ENCODE measurements at places on chromosomes 2 and 18.

- DNase-seq = no peak
Measured at GRCh38 chr2:103355287-103355686, 593.5 kb downstream of the TMEM182 start.

DNA sequence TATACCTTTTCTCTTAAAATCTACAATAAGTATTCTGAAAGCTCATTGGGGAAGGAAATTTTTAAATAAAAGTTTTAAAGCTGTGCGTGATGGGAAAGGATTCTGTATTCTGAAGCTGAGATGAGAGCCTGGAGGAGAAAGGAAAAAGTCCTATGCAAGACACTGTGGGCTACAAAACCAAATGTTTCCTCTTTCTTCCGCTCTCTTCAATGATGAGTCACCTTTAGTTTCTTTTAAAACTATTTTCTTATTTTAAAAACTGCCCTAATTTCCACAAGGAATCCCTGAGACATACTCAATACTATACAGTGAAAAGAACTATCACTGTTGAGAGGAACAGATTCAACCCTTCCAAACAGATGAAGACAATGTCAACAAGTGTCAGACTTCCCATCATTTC, 87.4 kb downstream of the INO80D start:
- DNase-seq = no peak

GRCh38 chr18:41850781-41851180, 104.3 kb upstream of the PIK3C3 start:
- no peak for DNase-seq

DNA sequence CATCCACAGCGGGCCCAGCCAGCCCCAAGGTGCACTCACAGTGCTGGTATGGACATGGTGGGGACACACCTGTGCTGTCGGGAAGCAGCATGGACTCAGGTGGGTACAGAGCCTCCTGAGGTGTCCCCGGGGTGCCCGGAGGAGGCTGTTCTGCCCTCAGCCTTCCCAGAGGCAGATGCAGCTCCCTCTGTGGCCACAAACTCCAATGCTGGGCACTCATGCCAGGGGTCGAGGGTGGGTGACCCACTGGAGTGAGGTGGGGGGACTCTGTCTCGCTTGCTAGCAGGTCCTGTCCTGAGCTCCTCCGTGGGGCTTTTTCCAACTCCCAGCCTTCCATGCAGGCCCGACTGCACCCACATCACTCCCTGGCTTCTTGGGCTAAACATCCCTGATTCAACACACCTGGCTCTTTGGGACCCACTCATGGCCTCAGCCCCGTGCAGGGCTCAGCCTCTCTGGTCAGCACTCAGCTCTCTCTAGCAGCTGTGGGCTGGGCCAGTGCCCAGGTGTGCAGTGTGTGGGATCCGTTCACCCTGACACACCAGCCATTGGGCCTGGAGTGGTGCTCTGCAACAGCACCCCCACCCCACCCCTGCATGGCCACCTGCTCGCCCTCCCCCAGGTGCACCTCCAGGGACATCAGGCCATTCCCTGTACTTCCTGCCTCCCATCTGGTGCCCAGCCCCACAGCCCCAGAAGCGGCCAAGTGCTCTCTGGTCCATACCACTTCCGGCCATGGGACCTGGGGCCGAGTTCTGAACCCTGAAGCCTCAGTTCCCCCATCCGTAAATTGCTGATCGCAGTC, 16.0 kb downstream of the RAMP1 start:
- no peak for DNase-seq

DNA sequence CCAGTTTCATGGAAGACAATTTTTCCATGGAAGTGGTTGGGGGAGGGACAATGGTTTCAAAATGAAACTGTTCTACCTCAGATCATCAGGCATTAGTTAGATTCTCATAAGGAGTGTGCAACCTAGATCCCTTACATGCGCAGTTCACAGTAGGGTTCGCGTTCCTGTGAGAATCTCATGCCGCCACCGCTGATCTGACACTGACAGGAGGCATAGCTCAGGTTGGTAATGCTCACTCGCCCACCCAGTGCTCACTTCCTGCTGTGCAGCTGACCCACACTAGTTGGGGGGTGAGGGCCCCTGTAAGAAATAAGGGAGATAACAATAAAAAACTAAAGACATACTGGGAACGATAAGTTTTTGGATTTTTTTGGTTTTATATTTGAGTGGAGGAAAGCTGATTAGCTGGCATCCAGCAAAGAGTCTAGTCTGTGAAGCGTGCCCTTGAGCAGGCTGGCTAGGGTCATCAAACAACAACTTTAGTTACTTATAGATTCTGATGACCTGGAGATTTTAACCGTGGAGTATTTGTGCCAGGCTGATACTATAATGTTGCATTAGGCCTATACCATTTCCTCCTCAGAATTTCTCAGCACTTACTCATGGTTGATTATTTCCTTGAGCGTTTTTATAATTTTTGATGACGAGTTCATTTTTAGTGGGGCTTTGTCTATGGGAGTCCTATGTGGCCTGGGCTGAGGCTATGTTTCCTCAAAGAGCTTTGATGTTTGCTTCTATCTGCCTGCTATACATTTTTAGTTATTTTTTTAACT, 6.3 kb upstream of the MCFD2 start:
- DNase-seq = no peak

GRCh38 chr2:118121101-118121500, 32.8 kb downstream of the INSIG2 start:
- DNase-seq = no peak

- no peak for DNase-seq
Measured at GRCh38 chr2:136714452-136714951, 50.8 kb upstream of the THSD7B start.

Measured in HL-60 (cell line).